Activated CD4-positive, CD25-positive, alpha-beta regulatory T cell treated with anti-CD3 and anti-CD28 coated beads, Interleukin-2, amount 50 U/mL, for 24 hours (primary cell): ENCODE measurements at places on chromosomes 1 and 21.

GRCh38 chr1:3174487-3175247 lies 105.7 kb downstream of the PRDM16 start:
- ATAC-seq: no peak

DNA sequence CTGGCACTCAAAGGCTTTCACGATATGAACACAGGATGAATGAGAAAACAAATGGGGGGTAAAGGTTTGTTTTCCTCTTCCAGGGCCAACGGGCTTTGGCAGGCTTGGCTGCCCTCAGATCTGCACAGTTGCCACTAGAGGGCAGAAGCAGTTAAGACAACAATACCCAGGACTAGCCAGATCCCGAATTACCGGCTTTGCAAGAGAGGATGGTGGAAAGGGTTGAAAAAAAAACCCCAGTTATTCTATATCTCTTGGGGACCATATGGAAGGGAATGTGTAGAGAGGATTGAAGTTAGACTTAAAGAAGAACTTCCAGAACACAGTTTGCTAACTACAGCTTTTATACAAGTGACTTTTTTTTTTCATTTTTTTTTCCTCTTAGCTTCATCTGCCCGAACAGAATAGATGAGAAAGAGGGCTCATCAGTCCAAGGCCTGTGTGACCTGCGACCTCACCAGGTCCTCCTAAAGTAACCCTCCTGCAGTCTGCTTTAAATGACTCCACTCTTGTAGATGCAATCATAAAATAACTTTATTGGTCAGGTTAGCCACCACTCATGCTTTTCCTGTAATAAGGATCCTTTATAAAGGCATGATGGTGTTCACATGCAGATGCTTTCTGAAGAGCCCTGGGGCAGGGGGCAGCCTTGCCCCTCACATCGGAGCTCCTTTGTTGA lies 10.7 kb downstream of the FMOD start:
- ATAC-seq: peak; percentile 71

DNA sequence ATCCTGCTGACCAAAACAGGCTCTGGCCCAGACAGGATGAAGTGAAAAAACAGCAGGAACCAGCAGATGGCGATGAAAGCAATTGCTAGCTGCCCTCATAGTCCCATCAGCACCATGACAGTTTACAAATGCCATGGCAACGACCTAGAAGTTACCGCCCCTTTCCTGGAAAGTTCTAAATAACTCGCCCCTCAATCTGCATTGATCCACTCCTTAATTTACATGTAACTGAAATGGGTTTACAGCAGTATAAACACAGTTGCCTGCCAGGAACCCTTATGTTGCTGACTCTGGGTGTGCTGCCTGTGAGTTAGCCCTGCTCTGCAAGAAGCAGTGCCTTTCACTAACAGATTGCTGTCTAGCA lies 65.5 kb upstream of the CR1L start:
- ATAC-seq: no peak

- no peak for ATAC-seq
Measured at GRCh38 chr1:205508227-205508714, 3.8 kb downstream of the CDK18 start.

GRCh38 chr1:205304695-205305070 lies 16.9 kb downstream of the NUAK2 start:
- no peak for ATAC-seq

- no peak for ATAC-seq
Measured at GRCh38 chr1:80248886-80249285, 1242.4 kb upstream of the ADGRL4 start.

GRCh38 chr1:52920791-52921291 lies 699 bp downstream of the ECHDC2 start:
- no peak for ATAC-seq

- peak; percentile 20 for ATAC-seq
Measured at GRCh38 chr1:48776393-48777218, at the start of gene BEND5. BEND5 (minus strand) TSS chr1:48776891; CDS start chr1:48776831, 60 bp downstream.

DNA sequence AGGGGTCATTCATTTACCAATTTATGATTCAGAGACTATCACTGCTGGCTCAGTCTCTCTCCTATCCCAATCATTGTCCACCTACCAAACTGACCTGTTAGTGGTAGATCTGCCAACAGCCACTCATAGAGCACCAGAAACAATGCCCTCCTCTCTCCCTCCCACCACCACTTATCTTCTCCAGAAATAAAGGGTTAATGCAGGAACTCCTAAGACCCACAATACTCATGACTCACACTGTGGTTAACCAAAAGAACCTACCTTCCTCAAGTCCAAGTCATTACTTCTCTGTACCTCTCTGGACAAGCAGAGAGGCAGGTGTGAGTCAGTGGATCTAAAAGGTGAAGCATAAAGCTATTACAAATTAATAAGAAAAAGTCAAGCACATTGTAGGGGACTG lies 40.9 kb upstream of the CAMK1G start:
- no peak for ATAC-seq

GRCh38 chr21:42383331-42383730 lies 12.5 kb downstream of the TMPRSS3 start:
- ATAC-seq: no peak

- ATAC-seq: no peak
Measured at GRCh38 chr21:25569084-25569483, 38.2 kb downstream of the MRPL39 start.

DNA sequence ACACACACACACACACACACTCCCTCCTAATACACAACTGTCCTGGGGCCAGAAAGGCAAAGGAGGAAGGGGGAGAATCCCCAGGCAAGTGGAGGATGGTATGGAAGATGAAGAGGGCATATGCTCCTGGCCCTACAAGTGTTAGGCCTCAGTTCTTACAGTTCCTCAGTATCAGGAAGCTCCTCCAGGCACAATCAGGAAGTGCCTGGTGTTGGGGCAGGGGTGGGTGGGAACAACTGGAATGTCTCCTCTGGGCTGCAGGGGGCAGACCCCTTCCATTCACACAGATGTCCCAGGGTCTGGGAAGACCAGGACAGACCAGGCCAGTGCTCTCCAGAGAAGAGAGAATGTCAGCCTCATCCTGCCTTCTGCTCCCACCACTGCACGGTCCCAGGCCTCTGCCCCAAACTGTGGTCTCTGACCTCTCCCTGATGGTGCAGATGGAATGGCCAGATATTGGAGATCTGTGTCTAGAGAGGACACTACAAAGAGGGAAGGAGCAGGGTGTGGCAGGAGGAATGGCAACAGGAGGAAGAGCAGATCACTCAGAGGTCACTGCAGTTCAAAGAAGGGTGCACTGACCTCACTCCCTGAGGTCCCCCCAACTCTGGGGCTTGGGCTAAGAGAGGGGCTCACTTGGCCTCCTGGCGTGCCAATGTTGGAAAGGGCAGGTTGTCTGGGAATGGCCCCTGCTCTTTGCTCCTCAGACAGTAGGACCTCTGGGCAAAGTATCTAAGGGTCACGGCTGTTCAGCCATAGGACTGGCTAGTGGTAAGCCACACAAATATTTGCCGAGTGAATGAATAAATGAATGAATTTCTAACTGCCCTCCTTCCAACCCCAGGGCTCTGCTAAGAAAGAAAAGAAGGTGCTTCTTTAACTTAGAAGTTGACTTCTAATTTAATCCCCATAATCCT lies 2.5 kb upstream of the DENND2D start:
- no peak for ATAC-seq

- ATAC-seq: no peak
Measured at GRCh38 chr1:4586611-4587160, 67.7 kb upstream of the AJAP1 start.

GRCh38 chr1:21716169-21716568 lies 47.0 kb upstream of the RAP1GAP start:
- no peak for ATAC-seq

DNA sequence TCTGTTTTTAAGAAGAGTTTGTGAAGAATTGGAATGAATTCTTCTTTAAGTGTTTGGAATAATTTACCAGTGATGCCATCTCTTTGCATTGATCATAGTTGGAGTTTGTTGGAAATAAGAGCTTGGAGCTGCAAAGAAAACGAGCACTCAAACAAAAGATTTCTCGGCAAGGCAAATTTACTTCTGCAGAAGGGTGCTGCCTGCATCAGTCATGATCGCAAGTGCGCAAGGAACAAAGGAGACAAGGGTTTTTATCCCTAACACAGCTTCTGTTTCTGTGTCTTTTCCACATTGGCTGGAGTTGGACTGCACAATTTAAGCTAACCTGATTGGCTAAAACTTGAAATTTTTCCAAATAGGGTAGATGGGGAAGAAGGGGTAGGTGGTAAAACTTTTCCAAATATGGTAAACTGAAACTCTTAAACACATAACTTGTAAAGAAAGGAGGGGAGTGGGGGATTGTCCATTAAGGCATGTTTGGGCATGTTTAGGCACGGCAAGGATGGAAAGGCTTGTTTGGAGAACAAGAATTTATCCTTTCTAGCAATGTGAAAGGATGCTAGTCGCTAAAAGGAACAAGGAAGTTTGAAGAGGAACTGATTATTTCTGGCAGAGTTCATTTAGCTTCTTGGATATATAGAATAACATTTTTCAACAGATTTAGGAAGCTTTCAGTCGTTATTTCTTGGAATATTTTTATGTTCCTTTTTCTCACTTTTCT lies 3.5 kb upstream of the AADACL4 start:
- ATAC-seq: no peak

DNA sequence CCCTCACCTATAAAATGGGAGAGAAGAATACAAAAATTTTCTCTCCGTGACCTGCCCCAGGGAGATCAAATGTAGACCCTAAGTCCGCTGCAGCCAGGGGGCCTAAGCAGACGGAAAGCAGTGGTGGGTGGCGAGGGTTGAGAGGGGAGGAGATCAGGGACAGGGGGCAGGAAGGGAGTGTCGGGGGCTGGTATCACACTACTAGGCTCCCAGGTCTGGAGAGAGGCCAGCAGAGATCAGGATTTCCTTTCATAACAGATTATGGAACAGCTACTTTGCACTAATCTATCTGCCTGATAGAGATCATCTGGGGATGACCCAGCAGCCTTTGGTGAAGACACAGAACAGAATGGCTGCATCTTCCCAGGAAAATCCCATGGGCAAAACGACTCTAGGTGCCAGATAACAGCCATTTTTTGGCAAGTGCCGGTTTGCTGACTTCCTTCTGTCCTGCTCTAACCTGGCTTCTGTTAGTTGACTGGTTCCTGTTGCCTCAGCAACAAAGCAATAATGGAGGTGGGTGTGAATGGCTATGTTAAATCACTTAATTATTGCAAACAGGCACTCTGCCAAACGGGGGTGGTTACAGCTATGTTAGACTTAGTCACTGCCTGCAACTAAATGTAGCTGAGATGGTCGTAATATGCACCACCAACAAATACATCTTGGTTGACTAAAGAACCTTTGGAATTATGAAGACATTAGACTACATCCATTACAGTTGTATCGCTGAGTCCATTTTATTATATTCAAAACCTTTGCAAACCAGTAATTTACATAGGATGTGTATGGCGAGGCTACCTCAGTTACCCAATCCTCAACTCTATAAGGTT lies 30.0 kb upstream of the EPS8L3 start:
- peak; percentile 40 for ATAC-seq

DNA sequence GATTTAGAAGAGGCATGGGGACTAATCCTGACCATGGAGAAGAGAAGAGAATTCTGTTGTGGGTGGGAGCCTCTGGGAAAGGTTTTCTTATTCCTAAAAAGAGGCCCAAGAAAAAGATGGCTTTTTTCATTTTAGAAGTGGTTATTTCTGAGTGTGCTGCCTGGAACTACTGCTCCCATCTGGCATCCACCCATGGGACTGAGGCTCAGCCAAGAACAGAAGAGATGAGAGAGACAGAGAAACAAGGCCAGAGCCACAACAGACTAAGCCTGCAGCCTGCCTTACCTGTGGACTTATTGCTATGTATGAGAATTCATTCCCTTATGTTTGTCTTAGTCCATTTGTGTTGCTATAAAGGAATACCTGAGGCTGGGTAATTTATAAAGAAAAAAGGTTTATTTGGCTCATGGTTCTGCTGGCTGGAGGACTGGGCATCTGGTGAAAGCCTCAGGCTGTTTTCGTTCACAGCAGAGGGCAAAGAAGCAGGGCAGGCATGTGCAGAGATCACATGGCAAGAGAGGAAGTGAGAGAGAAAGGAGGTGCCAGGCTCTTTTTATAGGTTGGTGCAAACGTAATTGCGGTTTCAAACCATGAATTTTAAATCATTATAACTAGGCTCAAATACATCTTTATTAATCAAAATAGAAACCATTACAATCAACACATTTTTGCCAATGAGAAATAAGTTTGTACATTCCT lies 57.5 kb upstream of the PRDM2 start:
- no peak for ATAC-seq

DNA sequence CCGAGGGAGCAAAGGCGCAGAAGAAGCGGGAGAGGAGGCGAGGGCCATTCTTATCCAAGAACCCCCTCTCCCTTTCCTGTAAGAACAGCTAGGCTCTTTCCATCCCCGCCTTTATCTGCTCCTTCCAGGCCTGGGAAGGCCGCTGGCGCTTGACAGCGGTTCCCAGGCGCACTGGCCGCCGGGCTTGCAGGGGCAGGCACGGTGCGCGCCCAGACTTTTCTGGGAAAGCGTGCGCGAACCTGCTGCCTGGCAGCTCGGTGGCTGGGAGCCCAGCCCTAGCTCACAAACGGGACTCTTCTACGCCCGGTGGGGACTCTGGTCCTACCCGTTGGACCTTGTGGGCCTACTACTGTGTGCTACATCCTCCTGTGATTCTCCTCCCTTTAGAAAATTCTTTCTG lies 8.8 kb upstream of the IFNLR1 start:
- ATAC-seq: no peak

DNA sequence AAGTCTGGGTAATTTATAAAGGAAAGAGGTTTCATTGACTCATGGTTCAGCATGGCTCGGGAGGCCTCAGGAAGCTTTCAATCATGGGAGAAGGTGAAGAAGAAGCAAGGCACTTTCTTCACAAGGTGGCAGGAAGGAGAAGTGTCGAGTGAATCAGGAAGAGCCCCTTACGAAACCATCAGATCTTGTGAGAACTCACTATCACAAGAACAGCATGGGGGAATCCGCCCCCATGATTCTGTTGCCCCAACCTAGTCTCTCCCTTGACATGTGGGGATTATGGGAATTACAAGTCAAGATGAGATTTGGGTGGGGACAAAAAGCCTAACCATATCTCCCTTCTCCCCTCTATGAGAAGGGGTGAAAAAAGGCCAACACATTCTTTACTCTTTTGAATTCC lies 11.2 kb upstream of the IVNS1ABP start:
- ATAC-seq: no peak

- no peak for ATAC-seq
Measured at GRCh38 chr1:212225871-212226302, 59.3 kb upstream of the PPP2R5A start.

GRCh38 chr21:36073181-36073580 lies 3.4 kb downstream of the CBR1 start:
- no peak for ATAC-seq
